Natural killer cell treated with Interleukin-12 subunit alpha and Interleukin-12 subunit beta and Interleukin-15 and Interleukin-18, amount 100 ng/mL, for 72 hours (primary cell): ENCODE measurements at places on chromosomes 3 and 15.

DNA sequence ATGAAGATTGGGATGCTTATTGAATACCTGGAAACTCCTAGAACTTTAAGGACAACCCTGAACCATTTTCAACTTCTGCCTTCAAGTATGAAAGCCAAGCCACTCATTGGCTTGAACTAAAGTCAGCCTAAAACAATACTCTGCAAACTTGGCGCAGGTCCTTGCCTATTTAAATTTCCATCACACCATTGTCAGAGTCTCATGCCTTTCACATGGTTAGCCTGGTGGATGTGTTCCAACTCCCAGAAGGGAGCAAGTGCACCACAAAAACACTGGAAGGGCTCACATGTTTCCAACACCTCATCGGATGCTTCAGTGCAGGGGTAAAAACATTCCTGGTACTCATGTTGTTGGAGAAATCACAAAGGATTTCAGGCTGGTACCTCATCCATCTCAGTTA is 511.6 kb upstream of the MDFIC2 start:
- DNase-seq: no peak

- DNase-seq: no peak
Measured at GRCh38 chr15:53130943-53131342, 340.8 kb upstream of the ONECUT1 start.

DNA sequence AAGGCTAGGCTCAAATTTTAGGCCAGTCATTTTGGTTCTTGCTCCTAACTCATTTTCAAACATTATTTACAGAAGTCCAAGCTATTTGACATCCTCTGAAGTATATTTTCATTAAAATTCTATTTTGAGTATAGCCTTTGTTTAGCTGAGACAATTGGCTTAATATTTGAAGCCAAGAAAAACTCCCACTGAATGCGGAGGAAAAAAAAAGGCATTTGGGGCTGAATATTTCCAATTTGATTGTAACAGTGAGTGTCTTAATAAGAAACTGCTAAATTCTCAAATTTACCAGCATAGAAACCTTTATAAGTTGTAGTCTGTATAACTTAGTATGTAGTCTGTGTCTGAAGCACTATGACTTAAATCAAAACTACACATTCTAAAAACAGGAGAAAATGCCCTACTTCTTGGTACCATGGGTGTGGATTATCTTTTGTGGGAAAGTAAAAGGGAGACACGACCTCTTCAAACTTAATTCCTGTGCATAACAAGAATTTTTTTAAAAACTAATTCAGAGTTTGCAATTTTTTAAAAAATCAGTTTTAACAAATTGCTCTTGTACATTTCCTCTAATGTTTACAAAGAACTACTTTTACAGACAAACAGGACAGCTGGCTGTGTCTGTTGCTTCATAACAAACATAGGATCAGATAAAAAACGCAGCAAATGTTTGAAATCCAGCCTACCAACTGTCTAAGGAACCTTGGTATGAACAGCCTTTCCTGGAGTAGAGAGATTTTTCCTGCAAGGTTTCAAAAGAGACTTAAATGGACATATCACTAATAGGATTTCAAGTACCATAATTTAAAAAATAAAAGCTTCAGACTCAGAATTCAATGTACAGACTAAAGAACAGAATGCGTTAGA is 52.7 kb upstream of the LMOD3 start:
- no peak for DNase-seq

- DNase-seq: no peak
Measured at GRCh38 chr3:128568602-128569490, 75.8 kb upstream of the GATA2 start.

GRCh38 chr3:41888368-41889076 is 73.4 kb downstream of the ULK4 start:
- no peak for DNase-seq

DNA sequence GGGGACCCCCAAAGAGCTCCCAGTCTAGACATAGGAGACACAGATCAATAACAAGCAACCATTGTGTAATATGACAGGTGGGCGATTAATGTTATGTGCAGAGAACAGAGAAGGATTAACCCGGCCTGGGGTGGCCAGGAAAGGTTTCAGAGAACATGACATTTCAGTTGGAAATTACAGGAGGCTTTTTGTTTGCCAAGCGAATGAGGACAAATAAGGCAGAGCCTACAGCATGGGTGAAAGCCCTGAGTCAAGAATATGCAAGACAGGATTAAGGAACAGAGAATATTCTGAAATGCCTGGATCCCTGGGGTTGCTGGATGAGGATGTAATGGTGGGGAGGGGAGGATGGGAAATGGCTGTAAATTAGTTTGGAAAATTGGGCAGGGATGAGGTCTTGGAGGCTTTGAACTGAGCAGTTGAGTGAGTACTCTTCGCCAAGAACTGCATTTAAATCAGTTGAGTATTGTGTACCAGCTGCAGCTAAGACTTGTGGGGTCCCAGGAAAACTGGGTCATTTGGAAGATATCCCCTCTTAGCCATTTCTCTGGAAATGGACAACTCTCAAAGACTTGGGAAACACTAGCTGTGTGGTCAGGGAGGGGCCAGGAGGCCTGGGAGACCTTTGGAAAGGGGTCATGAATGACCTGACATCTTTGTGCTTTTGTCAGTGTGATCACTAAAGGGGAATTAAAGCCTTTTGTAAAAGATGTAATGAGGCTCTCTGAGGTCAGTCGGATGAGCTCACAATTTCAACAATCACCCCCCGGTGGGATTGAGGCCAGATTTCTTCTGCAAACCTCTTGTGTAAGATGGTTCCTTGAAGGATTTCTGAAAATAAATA is 198.6 kb upstream of the NR2E3 start:
- DNase-seq: no peak

GRCh38 chr3:158770741-158771350 is 31.0 kb upstream of the MFSD1 start:
- no peak for DNase-seq

- no peak for DNase-seq
Measured at GRCh38 chr3:114093596-114093995, 37.1 kb downstream of the QTRT2 start.

- no peak for DNase-seq
Measured at GRCh38 chr3:189331002-189331418, 159.2 kb downstream of the TPRG1 start.

GRCh38 chr3:119145128-119145499 is 851 bp upstream of the TEX55 start:
- no peak for DNase-seq

DNA sequence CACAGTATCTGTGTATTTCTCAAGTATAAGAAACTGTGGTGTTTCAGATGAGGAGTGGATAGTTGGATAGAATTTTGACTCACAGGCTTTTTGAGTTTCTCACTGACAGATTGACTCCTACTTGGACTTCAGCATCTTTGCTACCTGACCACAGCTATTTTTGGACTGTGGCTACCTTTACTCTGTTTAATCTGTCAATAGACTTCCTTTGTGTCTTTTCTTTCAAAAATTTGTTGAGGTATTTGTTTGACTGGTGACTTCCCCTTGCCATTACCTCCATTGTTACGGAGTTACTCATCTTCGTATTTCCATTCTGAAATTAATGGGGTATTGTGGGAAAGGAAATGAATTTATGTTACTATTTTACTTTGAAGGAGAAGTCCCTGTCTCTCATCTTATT is 123.8 kb downstream of the AGBL1 start:
- DNase-seq: no peak

DNA sequence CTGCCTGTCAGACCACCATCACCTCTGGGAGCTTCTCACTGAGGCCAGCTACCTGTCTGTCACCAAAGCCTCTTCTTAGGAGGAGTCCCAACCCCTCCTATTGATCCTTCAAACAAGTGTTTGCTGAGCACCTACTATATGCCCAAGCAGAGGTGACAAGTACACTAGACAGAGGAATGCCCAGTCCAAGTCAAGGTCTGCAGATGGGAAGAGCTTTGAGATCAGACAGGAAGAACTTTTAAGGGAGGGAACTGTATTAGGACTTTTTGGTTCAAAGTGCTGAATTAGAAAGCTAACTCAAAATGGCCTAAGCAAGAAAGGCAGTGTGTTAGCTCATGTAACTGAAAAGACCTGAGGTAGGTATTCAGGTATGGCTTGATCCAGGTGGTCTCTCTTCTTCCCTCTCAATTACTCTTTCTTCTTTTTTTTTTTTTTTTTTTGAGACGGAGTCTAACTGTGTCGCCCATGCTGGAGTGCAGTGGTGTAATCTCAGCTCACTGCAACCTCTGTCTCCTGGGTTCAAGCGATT is 3.6 kb upstream of the RAD18 start:
- no peak for DNase-seq

- no peak for DNase-seq
Measured at GRCh38 chr3:108820586-108820985, 2.0 kb upstream of the TRAT1 start.

DNA sequence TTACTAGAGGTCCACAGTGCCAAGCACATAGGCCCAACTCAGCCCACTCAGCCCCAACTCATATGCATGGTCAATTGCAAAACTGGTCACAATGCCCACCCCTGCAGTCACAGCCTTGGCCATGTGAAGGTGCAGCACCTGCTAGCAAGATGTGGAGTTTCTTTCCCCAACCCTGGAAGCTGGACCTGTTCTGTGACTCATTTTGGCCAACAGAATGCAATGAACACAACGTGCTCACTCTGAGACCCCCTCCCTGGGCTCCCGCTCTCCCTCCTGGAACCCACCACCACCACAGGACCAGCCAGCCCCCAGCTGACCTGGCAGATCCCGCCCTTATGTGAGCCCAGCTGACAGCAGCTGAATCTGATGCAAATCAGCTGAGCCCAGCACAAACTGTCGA is 34.4 kb downstream of the ALDH1L1 start:
- DNase-seq: no peak

GRCh38 chr3:68878322-68878721 is 54.0 kb downstream of the TAFA4 start:
- no peak for DNase-seq

DNA sequence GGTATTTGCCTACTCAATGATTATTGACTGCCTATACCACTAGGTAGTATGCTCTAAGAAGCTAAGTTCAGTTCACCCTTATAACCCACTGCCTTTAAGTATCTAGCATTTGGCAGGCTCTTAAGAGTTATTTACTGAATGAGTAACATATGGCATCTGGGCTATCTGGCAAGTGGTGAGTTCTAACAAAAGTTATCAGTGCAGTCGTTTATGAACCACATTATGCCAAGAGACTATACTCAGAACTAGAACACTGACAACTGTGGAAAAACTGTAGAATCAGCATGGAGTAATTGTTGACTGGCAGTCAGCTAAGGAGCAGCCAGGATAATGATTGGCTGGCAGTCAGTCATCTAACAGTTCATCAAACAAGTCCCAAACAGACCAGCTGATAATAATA is 25.8 kb downstream of the RAF1 start:
- no peak for DNase-seq

DNA sequence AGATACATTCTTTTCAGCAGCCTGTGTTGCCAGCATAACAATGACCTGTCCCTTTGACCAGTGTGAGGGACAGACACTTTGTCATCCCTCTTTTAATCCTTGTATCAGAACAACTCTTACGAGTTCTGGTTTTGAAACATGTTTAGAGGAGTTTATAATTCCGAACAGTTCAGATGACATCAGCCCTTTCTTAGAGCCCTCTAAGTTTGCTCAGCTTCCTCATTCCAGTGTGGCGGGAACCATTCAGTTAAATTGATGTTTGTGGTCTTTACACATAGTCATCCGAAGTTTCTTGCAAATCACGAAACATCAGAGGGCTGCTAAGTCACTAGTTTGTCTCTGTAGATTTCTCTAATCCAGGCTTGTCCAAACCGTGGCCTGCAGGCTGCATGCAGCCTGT is 102.5 kb downstream of the AKAP13 start:
- no peak for DNase-seq

DNA sequence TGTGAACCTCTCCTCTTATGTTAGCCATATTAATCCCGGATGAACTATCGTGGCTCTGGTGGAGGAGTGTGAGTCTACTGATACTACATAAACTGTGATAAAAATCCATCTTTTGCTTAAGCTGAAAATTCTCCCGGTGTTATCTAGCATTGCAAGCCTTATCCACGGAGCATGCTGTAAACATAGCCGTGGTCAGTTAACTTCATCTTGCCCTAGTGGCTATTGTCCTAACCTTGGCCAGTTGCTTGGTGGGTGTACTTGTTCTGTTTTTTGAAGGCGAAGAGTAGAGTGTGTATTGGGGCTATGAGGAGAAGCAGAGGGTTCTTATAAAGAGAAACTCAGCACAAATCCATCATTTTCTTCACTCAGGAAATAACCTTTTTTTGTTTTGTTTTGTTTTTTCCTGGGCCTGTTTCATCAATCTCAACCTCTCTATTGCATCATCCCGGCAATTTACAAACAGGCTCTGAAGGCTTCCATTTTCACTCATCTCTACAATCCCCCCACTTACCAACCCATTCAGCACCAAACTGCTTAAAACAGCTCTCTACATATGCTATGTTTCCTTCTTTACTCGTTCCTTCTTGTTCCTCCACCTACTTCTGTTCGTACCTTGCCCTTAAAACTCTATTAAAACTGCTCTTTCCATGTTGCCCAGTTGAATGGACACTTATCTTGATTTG is 135.5 kb upstream of the PTX3 start:
- DNase-seq: no peak

- no peak for DNase-seq
Measured at GRCh38 chr3:119401069-119401468, 62.3 kb downstream of the TMEM39A start.

DNA sequence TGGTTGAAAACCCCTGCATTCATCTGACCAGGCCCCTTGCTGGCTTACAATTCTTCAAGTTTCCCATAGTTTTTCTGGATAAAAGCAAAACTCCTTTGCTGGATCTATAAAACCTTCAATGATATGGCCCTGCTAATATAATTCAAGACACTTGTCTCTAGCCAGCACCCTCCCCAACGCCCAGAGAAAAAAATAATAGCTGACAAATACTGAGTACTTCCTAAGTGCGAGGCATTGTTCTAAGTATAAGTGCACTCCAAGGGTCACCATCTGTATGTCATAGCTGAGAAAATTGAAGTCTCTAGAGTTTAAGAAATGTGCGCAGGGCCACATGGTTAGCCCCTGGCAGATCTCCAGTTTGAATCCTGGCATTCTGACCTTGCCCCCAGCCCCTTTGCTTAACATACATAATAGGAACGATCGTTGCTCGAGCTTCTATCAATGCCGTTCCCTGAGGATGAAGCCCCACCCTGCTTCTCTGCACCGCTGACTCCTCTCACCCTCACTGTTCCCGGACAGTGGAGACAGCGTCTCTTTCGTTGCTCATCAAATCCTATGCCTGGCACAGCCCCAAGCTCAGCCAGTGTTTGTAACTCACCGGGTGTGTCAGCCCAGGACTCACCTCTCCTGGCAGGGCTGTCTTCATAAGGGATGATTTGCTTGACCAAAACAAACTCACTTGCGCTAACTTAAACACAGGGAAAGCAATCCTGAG is 377.1 kb upstream of the PROK2 start:
- no peak for DNase-seq

GRCh38 chr15:97522347-97522746 is 438.2 kb upstream of the ARRDC4 start:
- DNase-seq: no peak
